ENCODE measurements at places on chromosomes 5 and 9. TPM values are rescaled to one million over a fixed set of nuclear protein-coding genes. Genes with fewer than 3 reads are reported as not detected.

- no peak for DNase-seq
Measured at GRCh38 chr5:76074487-76075065, 8.6 kb upstream of the SV2C start.

GRCh38 chr5:175829813-175830585, 41.4 kb upstream of the CPLX2 start:
- no peak for DNase-seq

DNA sequence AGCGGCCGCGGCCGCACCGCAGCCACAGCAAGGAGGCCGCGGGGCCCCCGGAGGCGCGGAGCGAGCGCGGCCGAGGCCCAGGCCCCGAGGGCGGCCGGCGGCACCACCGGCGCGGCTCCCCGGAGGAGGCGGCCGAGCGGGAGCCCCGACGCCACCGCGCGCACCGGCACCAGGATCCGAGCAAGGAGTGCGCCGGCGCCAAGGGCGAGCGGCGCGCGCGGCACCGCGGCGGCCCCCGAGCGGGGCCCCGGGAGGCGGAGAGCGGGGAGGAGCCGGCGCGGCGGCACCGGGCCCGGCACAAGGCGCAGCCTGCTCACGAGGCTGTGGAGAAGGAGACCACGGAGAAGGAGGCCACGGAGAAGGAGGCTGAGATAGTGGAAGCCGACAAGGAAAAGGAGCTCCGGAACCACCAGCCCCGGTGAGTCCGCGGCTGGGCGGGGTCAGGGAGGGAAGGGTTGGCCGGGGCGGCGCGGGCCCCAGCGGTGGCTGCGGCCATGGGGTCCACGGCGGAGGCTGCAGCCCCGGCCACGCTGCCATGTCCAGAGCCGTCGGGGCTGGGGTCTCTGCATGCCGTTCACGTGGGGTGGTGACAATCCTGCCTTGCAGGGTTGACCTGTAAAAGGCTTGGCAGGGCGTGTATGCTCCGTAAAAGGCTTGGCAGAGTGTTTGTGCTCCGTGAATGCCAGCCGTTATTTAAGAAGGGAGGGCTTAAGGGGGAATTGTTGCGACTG, 146.0 kb downstream of the CACNA1B start:
- DNase-seq, result no peak

GRCh38 chr5:40675396-40676133, 4.2 kb upstream of the PTGER4 start:
- DNase-seq, result no peak

GRCh38 chr5:5622806-5623205, 200.3 kb downstream of the ICE1 start:
- no peak for DNase-seq

DNA sequence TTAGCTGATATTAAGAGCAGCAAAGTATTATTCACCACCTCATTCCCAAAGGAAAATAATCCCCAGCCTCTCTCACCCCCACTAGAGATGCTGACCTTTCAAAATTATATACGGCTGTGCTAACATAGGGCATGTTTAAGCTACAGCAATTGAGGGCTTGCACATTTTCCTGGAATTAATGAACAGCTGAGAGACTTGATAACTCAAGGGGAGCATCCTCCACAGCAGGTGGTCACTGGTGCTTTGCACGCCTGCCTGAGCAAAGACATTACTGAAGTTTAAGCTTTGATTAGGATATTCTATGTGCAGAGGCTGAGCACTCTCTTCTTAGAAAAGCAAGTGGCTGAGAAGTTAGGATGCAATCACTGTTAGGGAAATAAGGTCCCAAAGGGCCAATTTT, 230.9 kb downstream of the FAM114A2 start:
- DNase-seq, result no peak

The SEPTIN8 gene
- total RNA-seq, result 48.5 TPM

The FOXD4L4 gene
- not detected for total RNA-seq

GRCh38 chr5:87242242-87242641, 25.4 kb upstream of the RASA1 start:
- peak; percentile 29 for DNase-seq

DNA sequence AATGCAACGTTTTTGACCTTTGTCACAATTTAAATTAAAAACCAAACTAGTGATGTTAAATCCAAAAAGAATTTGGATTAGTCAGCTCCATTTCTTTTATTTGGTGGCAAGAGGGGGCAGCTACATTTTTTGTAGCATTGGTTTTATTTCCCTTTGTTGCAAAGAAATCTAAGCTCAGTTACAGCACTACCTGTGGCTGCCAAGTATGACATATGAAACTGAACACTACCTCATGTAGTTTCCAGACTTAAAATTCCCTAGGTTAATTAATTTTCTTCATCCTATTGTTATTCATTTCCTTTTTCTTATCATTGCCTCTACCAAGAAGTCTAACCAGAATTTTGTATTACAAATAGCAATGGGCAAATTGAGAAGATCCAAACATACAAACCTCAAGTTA, 393.5 kb downstream of the BRINP1 start:
- no peak for DNase-seq

GRCh38 chr5:9507974-9508373, 37.9 kb downstream of the SEMA5A start:
- DNase-seq, result peak; percentile 32

- no peak for DNase-seq
Measured at GRCh38 chr5:138784590-138784989, 31.4 kb downstream of the CTNNA1 start.

The PCDHGB1 gene
- not detected for total RNA-seq

The NINJ1 gene
- 17.7 TPM for total RNA-seq

GRCh38 chr5:103573411-103573810, 10.8 kb upstream of the NUDT12 start:
- DNase-seq, result no peak

GRCh38 chr5:173715607-173716006, 99.2 kb upstream of the BOD1 start:
- DNase-seq, result peak; percentile 7

DNA sequence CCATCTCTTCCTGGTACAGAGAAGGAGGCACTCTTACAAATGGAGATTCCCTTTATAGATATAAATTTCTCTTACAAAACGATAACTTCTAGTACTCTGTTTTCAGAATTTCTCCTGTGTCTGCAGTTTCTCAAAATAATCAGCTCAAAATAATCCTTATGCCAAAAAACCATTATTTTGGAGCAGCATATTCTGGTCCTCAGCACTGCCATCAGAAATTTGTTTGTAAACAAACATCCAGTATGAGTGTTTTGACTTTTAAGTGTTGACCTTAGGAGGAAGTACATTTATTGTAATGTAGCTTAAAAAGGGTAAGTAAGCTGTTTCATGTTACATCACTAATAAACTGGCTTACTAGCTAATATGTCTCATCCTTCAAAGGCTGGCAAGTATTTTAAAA, 52.8 kb upstream of the SNAPC3 start:
- DNase-seq, result no peak

The MZB1 gene
- 0.21 TPM for total RNA-seq

GRCh38 chr5:147759441-147759840, 23.1 kb downstream of the JAKMIP2 start:
- DNase-seq, result no peak

GRCh38 chr5:88830567-88830966, 52.4 kb downstream of the MEF2C start:
- no peak for DNase-seq

The OBP2B gene
- not detected for total RNA-seq

DNA sequence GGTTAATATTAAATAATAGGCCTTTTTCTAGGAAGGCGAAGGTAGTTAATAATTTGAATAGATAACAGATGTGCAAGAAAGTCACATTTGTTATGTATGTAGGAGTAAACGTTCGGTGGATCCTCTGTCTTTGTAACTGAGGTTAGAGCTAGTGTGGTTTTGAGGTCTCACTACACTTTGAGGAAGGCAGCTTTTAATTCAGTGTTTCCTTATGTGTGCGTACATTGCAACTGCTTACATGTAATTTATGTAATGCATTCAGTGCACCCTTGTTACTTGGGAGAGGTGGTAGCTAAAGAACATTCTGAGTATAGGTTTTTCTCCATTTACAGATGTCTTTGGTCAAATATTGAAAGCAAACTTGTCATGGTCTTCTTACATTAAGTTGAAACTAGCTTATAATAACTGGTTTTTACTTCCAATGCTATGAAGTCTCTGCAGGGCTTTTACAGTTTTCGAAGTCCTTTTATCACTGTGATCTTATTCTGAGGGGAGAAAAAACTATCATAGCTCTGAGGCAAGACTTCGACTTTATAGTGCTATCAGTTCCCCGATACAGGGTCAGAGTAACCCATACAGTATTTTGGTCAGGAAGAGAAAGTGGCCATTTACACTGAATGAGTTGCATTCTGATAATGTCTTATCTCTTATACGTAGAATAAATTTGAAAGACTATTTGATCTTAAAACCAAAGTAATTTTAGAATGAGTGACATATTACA, 45.7 kb downstream of the TGFBR1 start:
- no peak for DNase-seq

The ARSI gene
- total RNA-seq, result 4.7 TPM

The CRHBP gene
- total RNA-seq, result not detected

DNA sequence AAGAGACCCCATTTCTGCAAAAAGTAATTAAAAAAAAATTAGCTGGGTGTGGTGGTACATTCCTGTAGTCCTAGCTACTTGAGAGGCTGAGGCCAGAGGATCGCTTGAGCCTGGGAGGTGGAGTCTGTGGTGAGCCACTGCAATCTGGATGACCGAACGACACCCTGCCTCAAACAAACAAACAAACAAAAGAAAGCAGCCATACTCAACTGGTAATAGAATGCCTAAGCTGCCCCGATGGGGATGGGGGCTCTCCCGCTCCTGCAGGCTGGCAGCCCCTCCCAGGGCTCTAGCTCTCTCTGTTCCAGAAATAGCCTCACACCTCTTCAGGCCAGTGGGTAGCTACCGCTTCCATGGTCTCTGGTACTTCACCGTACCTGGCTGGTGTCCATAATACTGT, 241.8 kb downstream of the FANCC start:
- no peak for DNase-seq

DNA sequence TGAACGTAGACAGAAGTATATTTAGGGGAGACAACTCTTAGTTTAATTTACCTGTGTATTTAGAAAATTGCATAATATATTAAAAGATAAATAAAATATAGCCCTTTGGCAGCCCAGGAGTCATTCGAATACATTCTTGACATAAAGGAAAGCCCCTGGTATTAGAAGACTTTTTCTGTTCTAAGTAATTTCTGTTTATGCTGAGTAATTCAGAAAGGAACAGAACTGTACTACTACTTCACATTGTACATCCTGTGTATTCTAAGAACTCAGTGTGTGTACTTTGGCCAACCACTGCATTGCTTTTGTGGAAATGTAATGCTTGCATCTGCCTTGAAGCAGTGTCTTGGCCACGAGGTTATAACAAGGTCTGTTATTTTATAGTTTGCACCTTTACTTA, 136.4 kb downstream of the KDM4C start:
- no peak for DNase-seq

The DNAJB5 gene
- total RNA-seq, result 12.9 TPM

DNA sequence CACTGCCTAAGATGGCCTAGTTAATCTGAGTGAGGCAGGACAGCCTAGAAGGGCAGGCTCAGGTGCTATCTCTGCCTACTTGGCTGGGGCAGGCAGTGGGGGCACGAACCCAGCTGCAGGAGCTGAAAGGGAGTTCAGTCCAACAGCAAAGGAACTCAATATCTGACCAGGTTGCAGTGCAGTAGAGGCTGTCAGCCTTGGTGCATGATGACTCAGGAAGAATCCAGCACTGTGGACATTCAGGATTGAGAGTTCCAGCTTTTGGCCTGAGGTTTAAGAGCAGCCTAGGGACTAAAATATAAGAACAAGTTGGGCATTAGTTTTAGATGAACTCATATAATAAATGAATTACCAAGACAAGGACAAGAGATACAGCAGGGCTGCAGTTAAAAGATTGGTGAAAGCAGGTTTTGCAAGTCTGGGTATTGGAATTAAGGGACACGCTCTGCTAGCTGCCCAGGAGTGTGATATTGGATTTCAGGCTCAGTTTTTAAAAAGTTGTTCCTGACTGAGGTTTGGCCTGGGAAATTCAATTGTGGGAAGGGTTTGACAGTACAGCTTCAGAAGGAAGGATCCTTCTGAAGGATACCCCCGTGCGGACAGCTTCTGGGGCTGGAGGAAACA, 64.7 kb upstream of the ATG10 start:
- no peak for DNase-seq

- no peak for DNase-seq
Measured at GRCh38 chr9:87338088-87338989, 159.3 kb upstream of the DAPK1 start.

The PCBD2 gene
- total RNA-seq, result 4.6 TPM

DNA sequence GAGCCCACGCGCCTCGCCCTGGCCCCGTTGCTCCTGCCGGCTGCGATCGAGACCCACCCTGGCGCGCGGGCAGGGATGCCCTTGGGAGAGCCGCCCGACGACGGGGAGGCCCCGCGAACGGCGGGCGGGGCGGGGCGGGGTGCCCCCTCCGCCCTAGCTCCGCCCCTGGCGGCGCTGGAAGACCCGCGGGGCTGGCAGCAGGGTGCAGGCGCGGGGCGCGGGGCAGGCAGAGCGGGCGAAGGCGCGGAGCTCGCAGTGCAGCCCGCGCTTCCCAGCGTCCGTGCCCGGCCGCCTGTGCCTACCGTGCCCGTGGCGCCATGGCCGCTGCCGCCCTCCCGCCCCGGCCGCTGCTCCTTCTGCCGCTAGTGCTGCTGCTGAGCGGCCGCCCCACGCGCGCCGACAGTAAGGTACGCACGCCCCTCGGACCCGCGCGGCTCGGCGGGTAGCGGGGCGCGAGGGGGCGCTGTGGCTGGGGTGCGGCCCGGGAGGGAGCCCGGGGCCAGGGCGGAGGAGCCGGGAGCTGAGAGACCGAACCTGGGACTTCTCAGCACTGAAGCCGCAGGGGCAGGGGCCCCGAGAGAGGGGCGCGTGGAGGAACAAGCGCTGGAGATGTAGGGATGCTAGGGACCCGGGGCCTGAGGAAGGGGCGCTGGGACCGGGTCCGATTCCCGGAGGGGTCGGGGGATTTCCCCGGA, at the start of gene OLFML2A:
Gene OLFML2A (plus strand): TSS at position 180 of the 695 bp plus-strand sequence. CDS start 138 bp downstream, at position 318.
- DNase-seq, result no peak

DNA sequence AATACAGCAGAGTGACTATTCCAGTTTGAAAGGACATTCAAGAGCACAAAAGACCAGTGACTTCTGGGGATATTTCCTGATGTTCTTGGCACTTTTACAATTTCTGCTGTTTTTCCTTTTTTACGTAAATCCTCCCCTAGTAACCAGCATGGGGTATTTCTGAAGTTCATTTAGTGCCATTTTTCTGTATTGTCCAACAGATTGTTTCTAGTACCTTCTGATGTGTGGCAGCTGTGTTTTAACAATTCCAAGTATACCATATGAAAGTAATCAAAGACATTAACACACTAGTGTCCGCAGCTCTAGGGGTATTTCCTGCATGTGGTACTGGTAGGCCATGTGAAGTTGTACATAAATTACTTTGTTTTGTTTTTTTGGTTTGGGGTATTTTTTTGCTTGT, 53.0 kb upstream of the SMARCA2 start:
- no peak for DNase-seq

- DNase-seq, result no peak
Measured at GRCh38 chr5:138983984-138984383, 108.8 kb upstream of the LRRTM2 start.

The CSF2 gene
- total RNA-seq, result 25.2 TPM

GRCh38 chr5:2334719-2335118, 416.8 kb downstream of the IRX2 start:
- no peak for DNase-seq

All from foreskin keratinocyte (primary cell).